D721Med (cell line): ENCODE measurements at places on chromosomes 2 and 18.

DNA sequence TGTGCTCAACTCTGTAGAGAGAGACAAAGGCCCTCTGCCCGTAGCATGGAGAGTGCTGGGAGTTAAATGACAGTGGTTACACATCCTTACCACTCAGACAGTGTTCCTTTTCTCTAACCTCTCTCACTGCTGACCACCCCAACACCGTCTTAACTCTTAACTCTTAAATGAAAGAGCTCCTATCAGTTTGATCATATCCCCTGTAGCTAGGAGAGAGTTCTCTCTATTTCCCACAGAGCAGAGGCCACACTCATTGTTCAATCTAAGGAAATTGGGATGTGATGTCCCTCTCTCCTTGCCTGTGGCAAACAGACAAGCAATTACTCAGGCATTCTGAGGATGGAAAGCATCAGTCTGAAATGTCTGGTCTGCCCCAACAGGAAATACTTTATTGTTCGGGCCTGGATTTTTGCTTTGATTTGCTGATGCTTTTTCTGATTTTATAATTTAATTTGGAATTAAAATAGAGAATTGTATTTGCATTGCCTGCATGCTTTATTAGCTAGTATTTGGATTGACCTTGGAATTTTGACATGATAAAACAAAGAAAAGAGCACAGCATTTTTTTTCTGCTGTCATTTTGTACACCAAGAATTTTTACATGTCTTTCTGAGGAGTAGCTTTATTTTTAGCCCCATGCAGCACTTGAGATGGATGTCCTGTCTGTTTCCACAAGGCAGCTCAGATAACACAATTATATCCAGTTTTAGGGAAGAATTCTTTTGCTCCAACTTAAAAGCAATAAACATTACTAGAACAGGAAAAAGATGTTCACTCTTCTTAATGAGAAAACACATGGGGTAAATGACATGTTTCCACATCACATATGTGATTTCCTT lies 27.7 kb upstream of the IER3IP1 start:
- DNase-seq = no peak

- no peak for DNase-seq
These were observed 236.5 kb downstream of the ZNF804A start for GRCh38 chr2:184834699-184835397.

GRCh38 chr2:205656461-205656860 lies 25.8 kb upstream of the NRP2 start:
- no peak for DNase-seq

GRCh38 chr2:131425231-131425941 lies 50.5 kb upstream of the TUBA3D start:
- no peak for DNase-seq

GRCh38 chr2:239932881-239933735 lies 92.0 kb downstream of the NDUFA10 start:
- no peak for DNase-seq

GRCh38 chr2:217789736-217790181 lies 213.0 kb downstream of the TNS1 start:
- no peak for DNase-seq

GRCh38 chr2:98543214-98543613 lies 65.1 kb downstream of the COA5 start:
- DNase-seq = no peak

DNA sequence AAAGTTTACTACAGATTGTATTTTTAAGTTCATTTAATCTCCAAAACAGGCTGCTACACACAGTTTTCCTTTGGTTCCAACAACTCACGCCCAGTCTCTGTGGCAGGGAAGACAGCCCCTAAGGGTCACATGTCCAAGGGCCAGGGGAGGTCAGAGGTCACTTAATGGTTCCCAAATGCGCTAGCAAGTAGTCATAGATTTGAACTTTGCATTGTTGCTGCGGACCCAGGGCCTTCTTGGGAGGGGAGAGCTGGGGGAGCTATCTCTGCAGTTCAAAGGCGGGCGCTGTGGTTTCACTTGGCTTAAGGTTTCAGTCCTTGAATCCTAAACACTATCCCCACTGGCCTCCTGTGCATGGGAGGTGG lies 74.8 kb upstream of the ZNF532 start:
- DNase-seq = no peak

DNA sequence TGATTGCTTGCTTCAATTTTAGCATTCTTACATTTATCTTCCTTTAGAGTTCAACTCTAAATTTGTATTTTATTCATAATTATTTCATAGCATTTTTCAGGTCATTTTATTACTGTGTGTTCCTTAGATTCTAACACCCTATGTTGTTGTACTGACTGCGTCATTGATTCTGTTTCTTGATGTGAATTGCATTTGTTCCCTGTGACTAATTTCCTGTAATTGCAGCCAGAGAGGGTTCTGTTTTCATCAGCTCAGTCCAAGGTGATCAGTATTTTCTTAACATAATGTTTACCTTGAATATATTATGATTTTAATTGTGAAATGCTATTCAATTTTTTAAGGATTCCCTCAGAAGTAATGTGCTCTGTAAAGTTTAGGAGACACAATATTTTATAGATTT lies 970.2 kb upstream of the PIK3C3 start:
- no peak for DNase-seq

GRCh38 chr18:42187611-42188380 lies 232.8 kb downstream of the PIK3C3 start:
- DNase-seq = no peak

DNA sequence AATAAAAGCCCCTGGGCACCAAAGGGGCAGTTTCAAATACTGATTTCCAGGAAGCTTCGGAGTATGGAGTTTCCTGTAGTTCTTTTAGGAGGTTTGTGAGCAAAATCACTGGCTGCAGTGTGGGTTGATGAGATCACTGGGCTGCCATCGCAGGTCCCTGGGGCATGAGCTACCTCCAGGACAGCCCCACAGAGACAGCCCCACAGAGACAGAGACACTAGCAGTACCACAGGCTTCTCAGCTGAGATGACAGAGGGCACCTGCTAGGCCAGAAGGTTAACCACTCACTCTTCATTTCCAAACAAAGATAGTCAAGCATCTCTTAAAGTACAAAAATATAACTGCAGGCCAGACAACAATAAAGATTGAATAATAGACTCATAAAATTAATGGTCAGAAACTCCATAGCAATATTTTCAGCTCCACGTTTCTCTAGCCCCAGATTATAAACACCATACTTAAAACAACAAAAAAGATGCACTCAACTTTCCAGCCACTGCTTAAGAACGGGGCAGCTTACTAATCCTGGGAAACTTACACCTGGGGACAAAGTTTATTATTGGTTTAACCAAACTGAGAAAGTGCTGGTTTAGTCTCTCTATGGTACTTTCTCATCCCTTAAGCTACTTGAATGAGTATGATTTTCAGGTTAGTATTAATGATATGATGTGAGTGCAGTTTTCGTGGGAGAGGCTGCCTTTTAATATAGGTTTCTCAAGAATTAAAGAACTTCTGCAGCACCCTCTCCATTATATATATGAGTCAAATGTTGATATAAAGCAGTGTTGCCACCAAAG lies 11.6 kb downstream of the AFF3 start:
- DNase-seq = no peak

- no peak for DNase-seq
These were observed 37.6 kb upstream of the PLEKHM3 start for GRCh38 chr2:208062961-208063360.

DNA sequence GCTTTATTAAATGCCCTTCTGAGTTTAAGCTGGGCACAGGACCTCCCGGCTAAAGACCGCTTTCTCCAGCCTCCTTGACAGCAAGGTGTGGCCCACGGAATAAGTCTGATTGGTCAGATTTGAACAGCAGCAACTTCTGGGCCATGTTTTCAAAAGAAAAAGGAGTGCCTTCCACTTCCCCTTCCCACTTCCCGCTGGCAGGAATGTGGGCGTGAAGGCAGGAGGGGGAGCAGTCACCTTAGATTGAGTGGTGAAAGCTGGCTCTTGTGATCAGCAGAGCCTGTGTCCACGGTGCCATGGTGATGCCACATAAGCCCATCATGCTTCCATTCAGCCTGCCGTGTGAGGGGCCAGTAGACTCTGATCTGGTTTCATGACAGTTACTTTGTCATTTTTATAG lies 136.6 kb upstream of the GLI2 start:
- no peak for DNase-seq

DNA sequence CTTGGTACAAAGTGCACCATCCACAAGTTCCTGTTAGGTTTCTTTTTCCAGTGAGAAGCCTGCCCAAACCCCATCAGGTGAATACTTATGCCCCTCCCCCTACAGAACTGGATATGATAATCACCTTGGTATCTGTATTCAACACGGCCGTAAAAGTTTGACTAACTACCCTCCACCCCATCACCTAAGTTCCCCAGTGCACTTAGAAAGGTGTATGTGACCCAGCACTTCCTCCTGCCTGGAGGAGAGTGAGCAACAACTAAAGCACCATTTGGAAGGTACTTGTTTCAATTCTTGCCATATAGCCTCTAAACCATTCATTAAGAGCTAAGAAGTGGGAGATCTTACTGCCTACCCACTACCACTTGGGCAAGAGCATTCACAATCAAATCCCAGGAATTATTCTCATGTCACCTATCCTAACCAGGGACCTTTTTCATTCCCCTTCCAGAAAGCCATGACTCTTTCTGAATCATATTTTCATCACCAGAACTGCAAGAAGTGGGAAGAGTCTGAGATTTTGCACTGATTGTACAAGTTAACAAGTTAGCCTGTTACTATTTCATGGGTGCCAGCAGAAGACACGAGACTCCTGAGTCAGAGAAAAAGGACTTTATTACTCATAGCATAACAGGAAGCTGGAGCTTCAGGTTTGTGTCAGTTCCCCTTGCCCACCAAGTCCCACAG lies 53.5 kb upstream of the NDUFV2 start:
- no peak for DNase-seq

- DNase-seq = no peak
These were observed 160.2 kb downstream of the TAF4B start for GRCh38 chr18:26386441-26386840.
